OCI-M1 (cell line): ENCODE measurements at places on chromosomes 11 and 22.
A peak's percentile ranks its signal among the peaks of the same experiment; 100 is the strongest.

DNA sequence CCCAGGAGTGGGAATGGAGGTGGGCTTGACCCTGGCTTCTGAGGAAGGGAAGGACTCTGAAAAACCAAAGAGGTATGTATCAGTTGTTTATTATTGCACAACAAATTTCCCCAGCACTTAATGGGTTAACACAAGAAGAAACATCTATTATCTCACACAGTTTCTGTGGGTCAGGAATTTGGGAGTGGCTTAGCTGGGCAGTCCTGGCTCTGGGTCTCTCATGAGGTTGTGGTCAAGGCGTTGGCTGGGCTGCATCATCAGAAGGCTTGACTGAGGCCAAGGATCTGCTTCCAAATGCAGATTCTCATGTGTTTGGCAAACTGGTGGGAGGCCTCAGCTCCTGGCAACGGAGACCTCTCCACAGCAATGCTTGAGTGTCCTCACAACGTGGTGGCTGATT lies 17.5 kb upstream of the SMIM38 start:
- peak; percentile 90 for DNase-seq

GRCh38 chr11:132621976-132622580 lies 910.2 kb downstream of the OPCML start:
- DNase-seq = no peak

DNA sequence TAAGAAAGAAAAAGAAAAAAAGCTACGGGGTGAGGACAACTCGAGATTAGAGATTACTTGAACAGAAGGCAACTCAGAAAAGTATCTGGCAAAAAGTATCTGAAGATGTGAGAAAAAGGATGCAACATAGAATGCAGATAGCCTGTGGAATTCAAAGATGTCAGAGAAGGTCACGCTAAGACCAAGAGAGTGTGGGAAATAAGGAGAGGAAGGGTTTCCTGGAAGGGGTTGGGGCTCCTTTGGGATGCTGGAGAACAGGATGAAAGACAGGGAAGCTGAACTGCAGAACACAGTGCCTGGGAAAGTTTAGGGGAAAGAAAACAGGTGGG lies 1.2 kb downstream of the GUCY1A2 start:
- no peak for DNase-seq

- no peak for DNase-seq
These were observed 8.0 kb upstream of the CAVIN3 start for GRCh38 chr11:6328321-6328720.

DNA sequence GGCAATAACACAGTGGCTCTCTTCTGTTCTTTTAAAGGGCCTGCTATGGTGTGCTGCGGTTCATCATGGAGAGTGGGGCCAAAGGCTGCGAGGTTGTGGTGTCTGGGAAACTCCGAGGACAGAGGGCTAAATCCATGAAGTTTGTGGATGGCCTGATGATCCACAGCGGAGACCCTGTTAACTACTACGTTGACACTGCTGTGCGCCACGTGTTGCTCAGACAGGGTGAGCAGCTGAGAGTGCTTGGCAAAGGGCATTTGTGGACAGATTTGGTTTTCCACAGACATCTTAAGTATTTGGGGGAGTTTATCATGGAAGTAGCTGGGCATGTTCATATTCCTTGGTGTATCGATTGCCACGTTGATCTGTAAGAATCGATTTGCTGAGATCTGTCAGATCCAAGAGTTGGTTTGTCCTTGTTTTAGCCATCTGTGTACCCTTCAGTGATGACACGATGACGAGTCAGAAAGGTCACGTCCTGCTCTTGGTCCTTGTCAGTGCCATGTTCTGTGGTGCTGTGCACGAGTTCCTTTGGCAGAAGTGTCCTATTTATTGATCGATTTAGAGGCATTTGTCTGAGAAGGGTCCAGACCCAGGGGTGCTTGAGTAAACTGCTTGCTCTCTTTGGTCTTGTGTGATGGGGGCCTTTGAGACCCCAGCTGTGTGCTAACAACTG lies 4.8 kb downstream of the RPS3 start:
- no peak for DNase-seq

GRCh38 chr11:94623120-94623735 lies 56.1 kb downstream of the PIWIL4 start:
- peak; percentile 87 for DNase-seq

DNA sequence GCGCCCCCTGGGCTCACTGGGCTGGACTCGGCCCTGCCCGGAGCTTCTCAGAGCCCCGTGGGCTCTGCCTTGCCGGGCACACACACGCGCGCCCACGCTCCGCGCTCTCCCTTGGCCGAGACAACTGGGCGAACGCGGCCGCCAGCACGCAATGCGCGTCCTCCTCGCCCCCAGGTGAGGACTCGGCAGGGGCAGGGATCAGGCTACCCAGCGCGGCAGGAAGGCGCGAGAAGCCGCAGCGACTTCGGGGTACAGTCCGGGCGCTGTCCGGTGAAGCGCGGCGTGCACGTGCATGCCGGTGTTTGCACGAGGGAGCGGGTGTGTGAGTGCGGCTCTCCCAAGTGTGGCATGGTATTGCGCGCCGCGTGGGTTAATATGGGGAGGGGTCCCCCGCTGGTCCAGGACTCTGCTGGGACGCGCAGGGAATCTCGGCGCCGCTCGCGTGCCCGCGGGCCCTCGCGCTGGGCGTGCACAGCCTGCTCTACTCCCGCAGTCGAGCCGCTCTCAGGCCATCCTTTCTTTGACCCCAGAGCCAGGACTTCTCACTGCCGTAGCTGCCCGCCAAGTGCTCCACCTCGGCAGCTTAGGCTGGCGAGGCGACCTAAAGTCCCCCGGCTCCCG lies 5.4 kb downstream of the WNT7B start:
- no peak for DNase-seq

- DNase-seq = no peak
These were observed 15.4 kb upstream of the CASTOR1 start for GRCh38 chr22:30304495-30305244.

DNA sequence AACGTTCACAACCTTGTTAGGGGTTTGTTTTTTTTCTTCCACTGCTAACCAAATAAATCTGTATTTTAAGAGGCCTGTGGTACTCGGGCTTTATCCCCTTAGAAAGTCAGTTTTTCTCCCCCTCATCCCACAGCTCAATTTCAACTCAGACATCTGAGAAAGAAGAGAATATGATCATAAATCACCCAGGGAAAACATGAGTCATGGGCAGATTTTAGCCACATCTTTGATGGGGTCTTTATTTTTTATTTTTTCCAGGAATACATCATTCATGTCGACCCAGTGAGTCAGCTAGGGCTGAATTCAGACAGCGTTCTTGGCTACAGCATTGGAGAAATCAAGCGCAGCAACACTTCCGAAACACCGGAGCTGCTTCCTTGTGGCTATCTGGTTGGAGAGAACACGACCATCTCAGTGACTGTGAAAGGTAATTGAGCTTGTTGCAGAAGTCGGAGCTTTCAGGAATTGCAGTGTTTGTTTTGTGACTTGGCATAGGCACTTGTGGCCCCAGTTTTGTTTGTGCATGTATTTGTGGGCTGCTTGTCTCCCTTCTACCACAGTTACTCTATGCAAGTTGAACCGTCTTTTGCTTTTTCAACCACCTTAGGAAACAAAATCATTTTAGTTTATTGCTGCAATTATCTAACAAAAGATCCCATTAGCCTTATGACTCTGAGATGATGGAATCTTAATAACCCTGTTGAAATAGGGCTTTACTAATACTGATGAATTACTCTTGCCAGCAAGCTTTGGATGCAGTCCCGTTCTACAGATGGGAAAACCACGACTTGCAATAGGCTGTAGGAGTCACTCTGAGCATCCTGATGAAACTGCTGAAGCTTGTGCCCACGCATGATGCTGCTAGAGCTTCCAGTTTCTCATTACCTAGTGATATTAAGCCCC lies 62.7 kb downstream of the DBX1 start:
- peak; percentile 50 for DNase-seq

DNA sequence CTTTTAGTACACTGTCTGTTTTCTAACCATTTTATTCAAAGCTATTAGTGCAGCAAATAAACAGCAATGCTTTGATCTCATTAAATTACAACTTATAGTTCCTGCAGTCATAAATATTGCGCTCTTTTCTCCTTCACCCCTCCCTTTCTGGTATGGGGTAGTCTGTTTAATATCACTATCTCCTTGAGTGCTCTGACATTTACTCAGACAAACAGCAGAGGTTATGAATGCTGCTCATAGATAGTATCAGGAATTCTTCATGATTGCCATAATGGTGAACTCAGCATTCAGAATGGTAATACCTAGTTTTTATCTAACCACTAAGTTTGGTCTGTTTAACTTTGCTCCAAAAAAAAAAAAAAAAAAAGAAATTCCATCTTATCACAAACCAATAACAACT lies 87.4 kb downstream of the EIF3M start:
- DNase-seq = no peak

GRCh38 chr11:71459076-71459766 lies 6.2 kb downstream of the NADSYN1 start:
- DNase-seq = no peak

DNA sequence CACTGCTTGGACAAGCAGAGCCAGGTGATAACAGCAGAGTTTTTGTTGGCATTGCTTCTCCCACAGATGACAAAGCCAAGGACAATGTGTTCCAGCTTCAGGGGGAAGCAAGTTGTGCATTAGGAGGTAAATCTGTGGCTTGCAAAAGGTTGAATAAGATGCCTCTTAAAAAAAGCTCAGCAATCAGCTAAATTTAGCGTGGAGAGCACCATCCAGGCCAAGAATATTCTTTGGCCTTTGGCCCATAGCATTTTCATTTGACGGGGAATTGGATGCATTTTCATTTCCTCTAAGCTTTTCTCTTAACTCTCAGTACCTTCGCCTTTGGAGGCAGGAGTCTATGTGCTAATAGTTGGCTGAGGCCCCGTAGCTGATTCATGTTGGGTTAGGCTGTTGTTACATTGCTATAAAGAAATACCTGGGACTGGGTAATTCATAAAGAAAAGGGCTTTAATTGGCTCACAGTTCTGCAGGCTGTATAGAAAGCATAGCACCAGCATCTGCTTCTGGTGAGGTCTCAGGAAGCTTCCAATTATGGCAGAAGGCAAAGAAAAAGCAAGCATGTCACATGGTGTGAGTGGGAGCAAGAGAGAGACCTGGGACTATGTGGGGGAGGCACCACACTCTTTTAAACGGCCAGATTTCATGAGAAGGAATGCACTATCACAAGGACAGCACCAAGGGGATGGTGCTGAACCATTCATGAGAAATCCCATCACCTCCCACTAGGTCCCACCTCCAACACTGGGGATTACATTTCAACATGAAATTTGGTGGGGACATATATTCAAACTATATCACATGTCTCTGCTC lies 350.1 kb upstream of the C11orf87 start:
- no peak for DNase-seq

- DNase-seq = no peak
These were observed 38.5 kb downstream of the DNAJC24 start for GRCh38 chr11:31408201-31408600.

DNA sequence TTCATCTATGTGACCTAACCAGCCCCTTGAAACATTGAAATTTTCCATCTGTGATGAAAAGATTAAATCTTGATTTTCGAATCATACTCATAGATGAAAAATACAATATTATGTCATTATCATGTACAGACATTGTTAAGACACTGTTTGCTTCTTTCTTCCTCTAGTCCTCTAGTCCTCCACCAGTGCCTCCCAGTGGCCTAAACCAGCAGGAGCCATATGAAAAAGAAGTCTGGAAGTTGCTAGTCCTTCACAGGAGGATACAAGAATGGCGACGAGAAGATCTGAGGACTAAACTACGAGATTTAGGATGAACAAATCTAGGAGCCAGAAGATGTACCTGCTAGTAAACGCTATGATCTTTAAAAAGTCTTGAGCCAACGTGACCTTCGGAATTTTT lies 134.1 kb downstream of the SLC17A6 start:
- peak; percentile 49 for DNase-seq

GRCh38 chr11:122229078-122229477 lies 113.1 kb upstream of the BLID start:
- DNase-seq = no peak

DNA sequence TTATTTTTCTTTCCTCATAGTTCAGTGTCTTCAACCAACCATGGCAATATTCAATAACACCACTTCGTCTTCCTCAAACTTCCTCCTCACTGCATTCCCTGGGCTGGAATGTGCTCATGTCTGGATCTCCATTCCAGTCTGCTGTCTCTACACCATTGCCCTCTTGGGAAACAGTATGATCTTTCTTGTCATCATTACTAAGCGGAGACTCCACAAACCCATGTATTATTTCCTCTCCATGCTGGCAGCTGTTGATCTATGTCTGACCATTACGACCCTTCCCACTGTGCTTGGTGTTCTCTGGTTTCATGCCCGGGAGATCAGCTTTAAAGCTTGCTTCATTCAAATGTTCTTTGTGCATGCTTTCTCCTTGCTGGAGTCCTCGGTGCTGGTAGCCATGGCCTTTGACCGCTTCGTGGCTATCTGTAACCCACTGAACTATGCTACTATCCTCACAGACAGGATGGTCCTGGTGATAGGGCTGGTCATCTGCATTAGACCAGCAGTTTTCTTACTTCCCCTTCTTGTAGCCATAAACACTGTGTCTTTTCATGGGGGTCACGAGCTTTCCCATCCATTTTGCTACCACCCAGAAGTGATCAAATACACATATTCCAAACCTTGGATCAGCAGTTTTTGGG lies at the start of gene OR51T1:
Gene OR51T1 (plus strand): TSS at position 41 of the 641 bp plus-strand sequence. CDS start 0 bp downstream, at position 41.
- DNase-seq = peak; percentile 84

- peak; percentile 82 for DNase-seq
These were observed 500 bp upstream of the ADSL start for GRCh38 chr22:40345815-40346184.

DNA sequence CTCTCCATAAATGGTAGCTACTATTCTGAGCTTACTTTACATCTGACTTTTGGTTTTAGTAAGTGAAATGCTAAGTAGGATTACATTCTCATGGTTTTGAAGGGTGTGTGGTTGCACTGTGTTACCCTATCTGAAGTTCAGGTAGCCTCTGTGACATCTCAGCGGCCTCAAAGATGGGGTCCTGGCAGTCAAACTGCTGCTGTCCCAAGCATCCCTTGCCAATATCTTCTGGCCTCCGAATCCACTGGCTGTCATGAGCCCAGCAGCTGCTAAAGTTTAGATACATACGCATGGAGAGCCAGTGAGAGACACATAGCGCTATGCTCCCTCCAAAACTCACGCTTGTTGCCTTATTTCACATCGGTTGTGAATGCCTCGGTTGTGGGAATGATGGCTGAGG lies 34.9 kb downstream of the UBASH3B start:
- DNase-seq = no peak

DNA sequence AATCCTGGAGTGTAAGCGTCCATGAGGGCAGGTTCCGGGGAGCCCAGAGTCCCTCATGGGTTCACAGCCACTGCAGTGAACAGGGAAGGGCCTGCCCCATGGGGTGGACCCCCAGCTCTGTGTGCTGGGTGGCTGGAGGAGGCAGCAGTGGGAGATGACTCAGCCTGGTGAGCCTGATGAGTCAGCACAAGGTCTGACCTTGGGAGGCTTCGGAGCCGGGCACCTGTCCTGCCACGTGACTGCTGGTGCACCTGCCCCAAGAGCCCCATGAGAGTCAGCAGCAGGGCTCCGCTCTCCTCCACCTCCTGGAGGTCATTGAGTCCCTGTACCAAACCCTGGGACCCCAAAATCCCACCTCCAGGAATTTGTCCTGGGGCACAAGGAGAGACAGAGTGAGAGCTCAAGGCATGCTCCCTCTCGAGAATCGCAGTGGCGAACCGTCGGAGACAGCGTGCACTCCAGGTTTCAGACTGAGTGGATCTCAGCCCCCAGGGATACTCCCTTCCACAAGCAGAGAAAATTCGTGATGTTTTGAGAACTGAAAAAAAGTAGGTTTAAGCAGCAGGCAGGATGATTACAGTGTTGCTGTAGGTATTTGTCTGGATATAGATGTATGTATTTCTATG lies 1221.7 kb downstream of the BRD1 start:
- no peak for DNase-seq
